Activated CD8-positive, alpha-beta memory T cell treated with anti-CD3 and anti-CD28 coated beads for 1 hour (primary cell): ENCODE measurements at places on chromosomes 1 and 21.

DNA sequence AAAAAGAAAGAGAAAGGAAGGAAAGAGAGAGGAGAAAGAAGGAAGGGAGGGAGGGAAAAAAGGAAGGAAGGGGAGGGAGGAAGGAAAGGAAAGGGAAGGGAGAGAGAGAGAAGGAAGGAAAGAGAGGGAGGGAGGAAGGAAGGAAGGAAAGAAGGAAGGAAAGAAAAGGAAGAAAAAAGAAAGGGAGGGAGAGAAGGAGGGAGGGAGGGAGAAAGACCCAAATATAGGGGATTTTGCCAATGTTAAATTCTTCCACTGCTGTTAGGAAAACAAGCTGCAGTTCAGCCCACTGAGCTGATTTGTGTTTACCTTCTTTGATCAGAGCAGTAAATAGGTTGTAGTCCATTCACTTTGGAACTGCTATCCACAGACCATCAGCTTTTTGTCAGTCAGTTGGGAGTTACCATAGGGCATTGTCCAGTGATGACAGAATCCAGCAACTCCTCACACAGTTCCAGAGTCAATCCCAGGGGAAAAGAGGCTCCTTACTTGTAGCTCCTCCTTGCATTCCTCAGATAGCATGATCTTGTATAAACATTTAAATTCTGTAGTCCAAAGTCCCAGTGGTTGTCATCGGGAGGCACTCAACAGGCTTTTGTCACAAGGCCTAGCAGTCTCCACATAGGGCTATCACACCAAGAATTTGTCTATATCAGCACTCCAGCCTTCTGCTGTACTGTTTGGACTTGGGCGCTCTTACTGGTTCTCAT lies 13.5 kb upstream of the PPP1R8 start:
- no peak for DNase-seq

DNA sequence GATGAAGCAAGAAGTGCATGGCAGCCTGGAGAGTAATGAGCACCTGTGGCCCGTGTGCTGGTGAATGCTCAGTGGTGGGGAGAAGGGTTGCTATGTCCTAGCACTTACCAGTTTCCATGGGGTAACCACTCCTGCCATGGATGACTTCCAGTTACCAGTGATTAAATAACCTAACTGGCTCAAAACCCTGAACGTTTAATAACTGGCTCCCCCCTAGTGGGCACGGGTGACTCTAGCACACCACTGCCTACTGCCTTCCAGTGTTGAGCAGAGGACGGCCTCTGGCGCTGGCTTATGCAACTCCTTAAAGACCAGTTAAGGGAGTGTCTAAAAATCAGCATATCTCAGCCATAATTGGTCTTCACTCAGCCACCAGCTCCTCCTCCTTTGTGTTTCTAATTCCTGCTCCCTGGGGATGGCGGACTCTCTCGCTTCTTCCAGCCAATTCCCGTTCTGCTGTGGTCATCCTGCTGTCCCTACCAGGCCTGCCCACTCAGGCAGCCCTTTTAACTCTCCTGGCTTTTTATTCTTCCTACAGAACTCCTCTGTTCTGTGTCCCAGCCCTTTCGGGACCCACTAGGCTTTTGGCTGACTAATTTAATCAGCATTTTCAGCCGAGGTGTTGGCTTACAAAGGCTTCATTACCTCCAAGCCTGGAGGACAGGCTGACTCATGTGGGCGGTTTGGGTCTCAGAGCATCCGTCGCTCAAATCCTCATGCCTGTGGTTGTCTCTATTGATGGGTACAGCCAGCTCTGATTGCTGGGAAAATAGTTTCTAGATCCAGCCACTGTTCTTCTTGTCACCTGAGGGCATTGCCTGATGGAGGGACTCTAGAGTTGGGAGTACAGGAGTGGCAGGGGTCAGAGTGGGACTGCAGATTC lies 332.4 kb downstream of the CAMTA1 start:
- no peak for DNase-seq

DNA sequence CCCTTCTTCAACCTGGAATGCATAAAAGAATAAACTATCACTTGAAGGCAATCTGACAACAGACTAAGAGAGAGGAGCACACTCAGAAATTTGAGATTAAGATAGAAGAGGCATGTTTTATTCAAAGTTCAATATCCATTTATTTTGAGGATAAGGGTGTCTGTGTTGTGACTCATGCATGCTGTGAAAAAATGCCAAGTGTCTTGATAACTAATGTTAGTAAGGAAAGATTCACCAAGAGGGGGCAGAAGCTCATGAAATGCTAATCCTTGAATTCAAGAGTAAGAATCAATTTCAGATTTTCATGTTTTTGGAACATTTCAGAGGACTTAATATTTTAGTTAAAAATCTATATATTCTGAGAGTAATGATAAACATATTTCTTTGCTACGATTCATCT lies 94.0 kb downstream of the IFI44 start:
- no peak for DNase-seq

- DNase-seq: no peak
These were observed 355.1 kb upstream of the ZRANB2 start for GRCh38 chr1:71435951-71436350.

- DNase-seq: no peak
These were observed 214.9 kb downstream of the GABPA start for GRCh38 chr21:25949701-25950100.

- DNase-seq: no peak
These were observed 118.6 kb upstream of the KAZN start for GRCh38 chr1:14479865-14480264.

GRCh38 chr1:16164213-16165072 lies 8.6 kb upstream of the EPHA2 start:
- no peak for DNase-seq

- no peak for DNase-seq
These were observed 199.4 kb downstream of the RPS6KC1 start for GRCh38 chr1:213250446-213250845.

- no peak for DNase-seq
These were observed at the start of gene RGS5 for GRCh38 chr1:163202833-163203451. TSS of gene RGS5 (minus strand) at chr1:163202916. CDS start at chr1:163202835, 81 bp downstream.

DNA sequence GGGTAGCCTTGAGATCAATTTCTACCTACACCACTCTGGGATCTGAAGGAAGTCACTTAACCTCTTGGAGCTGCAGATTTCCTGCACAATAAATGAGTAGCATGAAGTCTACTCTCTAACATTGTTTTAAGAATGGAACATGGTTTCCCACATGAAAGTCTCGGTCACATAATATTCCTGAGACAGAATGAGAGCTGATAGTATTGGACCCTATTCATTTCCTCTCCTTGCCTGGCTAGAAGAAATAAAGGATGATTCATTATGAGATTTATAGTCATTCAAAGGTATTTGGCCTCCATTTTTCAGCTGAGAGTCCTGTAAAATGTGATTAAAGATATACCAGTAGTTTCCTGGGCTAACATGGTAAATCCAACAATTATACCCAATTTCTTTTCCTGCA lies 56.7 kb downstream of the ARHGAP29 start:
- DNase-seq: no peak

DNA sequence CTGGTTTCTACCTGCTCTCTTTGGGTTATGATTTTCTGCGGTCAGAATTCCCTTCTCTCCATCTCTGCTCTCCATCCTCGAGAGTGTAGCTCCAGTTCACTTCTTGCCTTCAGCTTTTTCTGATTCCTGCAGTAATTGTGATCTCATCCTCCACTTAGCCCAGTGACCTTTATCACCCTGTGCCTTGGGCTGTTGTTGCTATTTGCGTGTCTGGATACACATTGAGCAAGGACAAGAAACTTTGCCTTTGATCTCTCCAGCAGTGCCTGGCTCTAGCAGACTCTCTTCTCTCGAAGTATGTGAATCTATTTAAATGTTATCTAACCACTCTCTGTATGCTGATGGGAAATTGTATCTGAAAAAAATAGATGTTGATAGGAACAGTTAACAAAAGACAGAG lies 76.4 kb upstream of the MARK1 start:
- DNase-seq: no peak

GRCh38 chr1:14655385-14655784 lies 56.9 kb downstream of the KAZN start:
- DNase-seq: no peak

DNA sequence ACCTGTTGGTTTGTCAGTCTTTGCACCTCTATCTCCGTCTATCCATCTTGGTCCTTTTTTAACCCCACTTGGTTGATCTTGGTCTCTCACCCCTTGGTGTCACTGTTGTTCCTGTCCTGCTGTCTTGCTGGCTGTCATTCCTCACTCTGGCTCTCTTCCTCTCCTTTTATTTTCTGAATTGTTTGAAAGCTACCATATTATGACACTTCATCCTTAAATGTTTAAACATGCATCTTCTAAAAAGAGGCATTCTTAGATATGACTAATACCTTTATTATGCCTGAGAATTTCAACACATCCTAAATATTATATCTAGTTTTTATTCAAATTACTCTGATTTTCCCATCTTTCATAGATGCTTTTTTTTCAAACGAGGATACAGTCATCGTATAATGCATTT lies 37.0 kb downstream of the BACH1 start:
- no peak for DNase-seq

GRCh38 chr1:34984793-34985608 lies at the start of gene TMEM35B:
TSS of gene TMEM35B (minus strand) at chr1:34985347. CDS start at chr1:34985305, 42 bp downstream.
- peak; percentile 42 for DNase-seq

- no peak for DNase-seq
These were observed at the start of gene NTNG1 for GRCh38 chr1:107140703-107141490. TSS of gene NTNG1 (plus strand) at chr1:107141039.

DNA sequence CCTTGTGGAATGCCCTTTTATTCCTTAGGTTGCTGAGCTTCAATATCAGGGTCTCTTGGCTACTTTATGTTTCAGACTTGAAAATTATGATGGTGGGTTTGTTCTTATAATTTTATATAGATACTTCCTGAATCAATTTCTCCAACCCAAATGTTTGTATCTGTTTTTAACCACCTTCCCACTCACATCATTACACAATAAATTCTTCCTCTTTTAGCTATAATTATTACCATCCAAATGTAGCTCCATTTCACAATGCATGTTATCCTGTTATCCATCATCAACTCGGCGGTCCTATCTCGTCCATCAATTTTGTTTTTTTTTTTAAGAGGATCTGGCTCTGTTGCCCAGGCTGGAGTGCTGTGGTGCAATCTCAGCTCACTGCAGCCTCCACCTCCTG lies 357.6 kb upstream of the ZP4 start:
- no peak for DNase-seq

DNA sequence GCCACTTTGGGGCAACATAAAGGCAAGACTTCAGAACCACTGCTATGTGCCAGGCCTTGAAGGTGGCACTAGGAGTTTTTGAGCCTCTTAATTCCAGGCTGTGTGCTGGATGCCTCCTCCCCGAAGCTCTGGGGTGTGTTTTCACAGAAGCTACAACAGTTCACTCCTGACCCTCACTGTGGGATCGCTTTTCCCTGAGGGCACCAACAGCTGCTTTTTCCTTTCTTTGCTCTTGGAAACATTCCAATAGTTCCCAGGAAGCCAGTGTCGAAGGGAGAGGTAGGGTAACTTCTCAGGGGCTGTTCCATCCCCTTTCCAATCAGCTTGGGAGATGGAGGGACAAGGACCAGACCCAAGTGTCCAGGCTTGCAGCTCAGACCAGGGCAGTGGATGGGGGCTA lies 153.4 kb downstream of the C1orf94 start:
- no peak for DNase-seq

DNA sequence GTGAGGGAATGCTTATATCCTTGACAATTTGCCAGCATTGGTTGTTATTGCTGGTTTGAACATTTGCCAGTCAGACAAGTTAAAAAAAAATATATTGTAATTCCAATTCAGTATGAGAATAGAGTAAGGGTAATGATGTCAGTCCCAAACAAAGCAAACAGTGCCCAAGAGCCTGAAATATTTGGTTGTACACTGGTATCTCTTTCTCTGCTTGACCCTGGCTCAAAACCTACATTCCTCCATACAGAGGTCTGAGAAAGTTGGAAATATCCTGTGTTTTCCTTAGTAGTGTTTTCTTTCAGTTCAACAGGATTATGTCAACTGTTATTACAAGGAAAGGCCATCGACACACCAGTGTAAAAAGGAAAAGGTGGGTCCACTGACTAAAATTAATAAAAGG lies 145.6 kb downstream of the MRPL39 start:
- no peak for DNase-seq
